Heart left ventricle (tissue), 16 donors: ENCODE measurements at places on chromosomes 13 and 19.

DNA sequence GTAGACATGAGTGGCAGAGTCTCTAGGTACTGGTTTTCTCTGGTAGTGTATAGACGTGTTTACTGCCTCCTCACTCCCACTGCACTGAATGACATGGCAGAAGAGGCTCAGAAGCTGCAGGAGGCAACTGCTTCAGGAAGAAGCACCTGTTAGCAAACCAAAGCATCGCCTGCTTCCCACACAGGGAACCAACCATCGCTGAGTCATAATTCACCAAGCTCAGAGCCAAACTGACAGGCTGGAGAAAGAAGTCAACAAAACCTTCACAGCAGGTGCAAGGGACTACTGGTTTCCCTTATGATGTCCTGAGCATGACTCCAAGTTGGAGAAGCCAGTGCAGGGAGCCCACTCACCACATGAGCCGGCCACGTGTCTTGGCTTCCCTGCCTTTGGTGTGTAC, 69.8 kb downstream of the KCTD12 start:
- no peaks in the 10 kb centered on the region for H3K27me3 ChIP-seq
- DNase-seq = no peak
- peaks cover 32% of the 10 kb centered on the region for H3K4me1 ChIP-seq
- H3K27ac ChIP-seq = no peak overlapping the region

- peak overlapping the region; percentile 15 for H3K27ac ChIP-seq
- peaks cover 57% of the 10 kb centered on the region for H3K4me1 ChIP-seq
- peak overlapping the region; percentile 32 for H3K4me3 ChIP-seq
- peaks cover 3% of the 10 kb centered on the region for H3K36me3 ChIP-seq
- no peak for DNase-seq
Measured at GRCh38 chr13:46679369-46680120, 117.4 kb downstream of the ESD start.

GRCh38 chr19:36136964-36137686, 2.7 kb upstream of the CAPNS1 start:
- H3K4me1 ChIP-seq = peaks cover 30% of the 10 kb centered on the region
- peak; percentile 81 for DNase-seq
- H3K36me3 ChIP-seq = no peaks in the 10 kb centered on the region
- no peaks in the 10 kb centered on the region for H3K27me3 ChIP-seq

DNA sequence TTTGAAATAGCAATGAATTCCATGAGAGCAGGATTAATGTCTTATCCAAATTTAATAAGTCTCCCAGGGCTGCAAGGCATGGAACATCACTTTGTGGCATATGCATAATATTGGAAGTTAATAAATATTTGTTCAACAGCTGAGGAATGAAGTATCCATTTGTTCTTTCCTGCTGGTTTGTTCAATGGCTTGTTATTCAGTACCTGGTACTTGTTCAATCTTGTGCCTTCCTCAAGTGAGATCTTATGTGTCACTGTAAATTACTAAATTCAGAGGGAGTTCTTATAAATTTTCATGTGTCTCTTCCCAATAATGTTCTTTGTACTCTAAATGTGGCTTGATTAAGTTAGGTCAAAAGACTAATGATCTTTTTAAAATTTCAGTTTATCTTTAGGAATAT, 1105.5 kb upstream of the SPRY2 start:
- H3K27ac ChIP-seq = no peak overlapping the region
- no peak overlapping the region for H3K4me3 ChIP-seq
- DNase-seq = no peak
- no peaks in the 10 kb centered on the region for H3K36me3 ChIP-seq

DNA sequence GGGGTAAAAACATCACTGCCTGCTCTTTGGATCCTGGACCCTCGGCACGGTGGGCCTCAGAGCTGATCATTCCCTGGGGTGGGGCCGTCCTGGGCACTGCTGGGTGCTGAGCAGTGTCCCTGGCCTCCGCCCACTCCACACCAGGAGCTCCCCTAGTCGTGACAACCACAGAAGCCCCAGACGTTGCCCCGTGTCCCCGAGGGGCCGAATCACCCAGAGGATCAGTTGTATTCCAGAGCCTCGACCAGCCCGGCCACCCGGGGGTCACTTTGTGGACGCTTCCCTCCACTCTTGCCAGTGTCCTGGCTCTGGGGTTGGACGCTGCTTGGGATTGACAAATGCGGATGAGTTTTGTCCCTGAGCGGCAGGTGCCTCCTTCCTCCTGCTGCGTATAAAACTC, 10.2 kb downstream of the C2CD4C start:
- no peaks in the 10 kb centered on the region for H3K4me1 ChIP-seq
- H3K27ac ChIP-seq = no peak overlapping the region
- no peak overlapping the region for H3K4me3 ChIP-seq
- peaks cover 11% of the 10 kb centered on the region for H3K27me3 ChIP-seq
- no peaks in the 10 kb centered on the region for H3K36me3 ChIP-seq

- DNase-seq = no peak
- H3K27ac ChIP-seq = no peak overlapping the region
- H3K36me3 ChIP-seq = peaks cover 81% of the 10 kb centered on the region
- H3K4me1 ChIP-seq = peaks cover 6% of the 10 kb centered on the region
- H3K4me3 ChIP-seq = no peak overlapping the region
Measured at GRCh38 chr19:12701596-12702282, 5.3 kb upstream of the FBXW9 start.

DNA sequence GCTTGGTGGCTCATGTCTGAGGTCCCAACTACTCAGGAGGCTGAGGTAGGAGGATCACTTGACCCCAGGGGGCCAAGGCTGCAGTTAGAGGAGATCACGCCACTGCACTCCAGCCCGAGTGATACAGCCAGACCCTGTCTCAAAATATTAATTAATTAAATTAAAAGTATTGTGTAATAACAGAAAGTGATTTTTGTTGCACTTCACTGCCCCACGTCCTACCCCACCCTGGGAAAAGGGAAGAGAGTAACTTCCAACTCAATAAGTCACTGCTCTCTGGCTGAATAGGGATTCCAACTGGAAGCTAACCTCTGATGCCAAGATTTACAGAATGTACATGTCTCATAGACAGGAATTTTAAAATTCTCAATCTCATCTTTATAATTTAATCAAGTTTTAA, 47.2 kb downstream of the ZNF611 start:
- no peak overlapping the region for H3K27ac ChIP-seq
- H3K27me3 ChIP-seq = no peaks in the 10 kb centered on the region
- no peak overlapping the region for H3K4me3 ChIP-seq
- peaks cover 4% of the 10 kb centered on the region for H3K36me3 ChIP-seq

- H3K4me1 ChIP-seq = no peaks in the 10 kb centered on the region
- no peak for DNase-seq
- no peaks in the 10 kb centered on the region for H3K36me3 ChIP-seq
- no peaks in the 10 kb centered on the region for H3K27me3 ChIP-seq
Measured at GRCh38 chr13:73531014-73531413, 472.2 kb downstream of the KLF5 start.

- H3K36me3 ChIP-seq = no peaks in the 10 kb centered on the region
- no peak overlapping the region for H3K27ac ChIP-seq
- H3K27me3 ChIP-seq = peaks cover 7% of the 10 kb centered on the region
- no peak overlapping the region for H3K4me3 ChIP-seq
- no peak for DNase-seq
Measured at GRCh38 chr19:50933640-50934039, 19.2 kb downstream of the KLK5 start.

DNA sequence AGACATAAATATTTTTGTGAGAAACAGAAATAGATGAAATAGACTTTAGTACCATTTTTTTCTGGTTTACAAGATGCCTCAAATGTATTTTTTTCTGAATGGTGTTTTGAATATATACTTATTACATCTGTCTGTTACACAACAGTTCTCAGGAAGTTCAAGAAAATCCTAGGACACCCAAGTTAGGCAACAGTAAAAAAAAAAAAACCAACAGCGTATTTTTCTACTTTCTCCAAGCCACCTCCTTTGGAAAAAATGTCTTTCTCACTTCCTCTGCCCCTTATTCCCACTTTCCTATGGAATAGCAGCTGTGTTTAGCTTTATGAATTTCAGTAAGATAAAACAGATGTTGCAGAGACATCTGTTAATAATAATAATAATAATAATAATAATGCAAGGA, 489.6 kb upstream of the KLF12 start:
- H3K36me3 ChIP-seq = no peaks in the 10 kb centered on the region
- H3K27ac ChIP-seq = no peak overlapping the region
- no peaks in the 10 kb centered on the region for H3K4me1 ChIP-seq
- no peak for DNase-seq

DNA sequence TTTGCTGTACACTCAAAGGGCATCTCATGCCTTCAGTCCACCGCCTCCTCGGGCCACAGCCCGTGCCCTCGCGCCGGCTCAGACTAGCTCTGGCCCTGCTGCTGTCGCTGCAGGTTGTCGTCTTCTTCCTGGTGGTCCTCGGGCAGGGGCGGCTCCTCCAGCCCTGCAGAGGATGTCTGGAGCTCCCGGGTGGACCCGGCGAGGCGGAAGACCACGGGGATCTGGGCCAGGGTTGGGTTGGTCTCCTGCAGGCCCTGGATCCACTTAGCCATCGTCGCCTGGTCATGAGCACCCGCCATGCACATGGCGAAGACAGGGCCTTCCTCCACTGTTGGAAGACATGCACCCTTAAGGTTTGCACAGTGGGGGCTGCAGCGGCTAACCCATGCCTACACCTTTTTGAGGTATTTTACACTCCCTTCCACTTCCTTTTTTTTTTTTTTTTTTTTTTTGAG, 489 bp upstream of the ZNF653 start:
- peaks cover 3% of the 10 kb centered on the region for H3K4me1 ChIP-seq
- peak; percentile 41 for DNase-seq
- H3K27me3 ChIP-seq = no peaks in the 10 kb centered on the region
- H3K4me3 ChIP-seq = peak overlapping the region; percentile 82
- peak overlapping the region; percentile 93 for H3K27ac ChIP-seq
- H3K36me3 ChIP-seq = peaks cover 17% of the 10 kb centered on the region

DNA sequence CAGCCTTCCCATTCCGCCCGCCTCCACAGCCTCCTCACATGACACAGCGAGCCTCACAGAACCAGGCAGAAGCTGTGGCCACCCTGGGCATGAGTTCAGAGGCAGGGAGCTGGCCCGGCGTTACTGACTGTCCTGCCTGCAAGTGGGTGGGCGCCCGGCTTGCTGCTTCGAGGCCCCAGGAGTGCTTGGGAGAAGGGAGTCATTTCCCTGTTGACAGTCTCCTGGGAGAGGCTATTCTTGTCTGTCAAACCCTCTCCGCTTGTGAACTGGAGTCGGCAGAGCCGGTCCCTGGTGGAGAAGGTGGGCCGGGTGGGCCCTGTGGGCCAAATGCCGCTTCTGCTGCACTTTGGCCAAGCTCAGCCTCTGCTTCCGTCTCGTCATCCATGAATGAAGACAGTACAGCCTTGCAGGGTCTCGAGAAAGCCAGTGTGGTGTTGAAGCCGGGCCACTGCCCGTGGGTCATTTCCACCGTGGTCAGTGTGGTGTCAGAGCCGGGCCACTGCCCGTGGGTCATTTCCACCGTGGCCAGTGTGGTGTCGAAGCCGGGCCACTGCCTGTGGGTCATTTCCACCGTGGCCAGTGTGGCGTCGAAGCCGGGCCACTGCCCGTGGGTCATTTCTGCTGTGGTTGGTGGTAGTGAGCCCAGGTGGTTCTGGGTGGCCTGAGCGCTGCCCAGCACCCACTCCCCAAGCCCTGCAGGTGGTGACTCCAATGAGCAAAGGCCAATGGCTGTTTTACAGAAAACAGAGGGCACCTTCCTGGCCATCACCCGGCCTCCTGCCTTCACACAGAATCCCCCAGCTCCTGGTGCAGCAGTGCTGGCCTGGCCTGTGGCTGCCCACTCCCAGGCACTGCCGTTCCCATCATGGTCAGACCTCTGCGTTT, 13.5 kb upstream of the F7 start:
- peaks cover 41% of the 10 kb centered on the region for H3K36me3 ChIP-seq
- H3K27ac ChIP-seq = no peak overlapping the region
- no peaks in the 10 kb centered on the region for H3K4me1 ChIP-seq
- H3K4me3 ChIP-seq = no peak overlapping the region
- no peak for DNase-seq

DNA sequence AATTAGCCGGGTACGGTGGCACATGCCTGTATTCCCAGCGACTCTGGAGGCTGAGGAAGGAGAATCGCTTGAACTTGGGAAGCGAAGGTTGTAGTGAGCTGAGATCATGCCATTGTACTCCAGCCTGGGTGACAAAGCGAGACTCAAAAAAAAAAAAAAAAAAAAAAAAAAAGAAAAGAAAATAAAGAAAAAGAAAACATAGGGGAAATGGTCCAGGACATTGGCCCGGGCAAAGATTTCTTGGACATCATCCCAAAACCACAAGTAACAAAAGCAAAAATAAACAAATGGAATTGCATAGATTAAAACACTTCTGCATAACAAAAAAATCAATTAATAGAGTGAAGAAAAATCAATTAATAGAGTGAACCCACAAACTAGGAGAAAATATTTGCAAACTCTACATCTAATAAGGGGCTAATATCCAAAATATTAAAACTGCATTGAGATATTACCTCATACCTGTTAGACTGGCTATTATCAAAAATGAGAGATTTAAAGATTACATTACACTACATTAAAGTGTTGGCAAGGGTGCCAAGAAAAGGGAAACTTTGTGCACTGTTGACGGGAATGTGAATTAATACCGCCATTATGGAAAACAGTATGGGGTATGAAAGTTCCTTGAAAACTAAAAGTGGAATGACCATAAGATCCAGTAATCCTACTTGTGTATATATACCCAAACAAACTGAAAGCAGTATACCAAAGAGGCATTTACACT, 18.5 kb upstream of the ABCC4 start:
- no peaks in the 10 kb centered on the region for H3K27me3 ChIP-seq
- no peak overlapping the region for H3K4me3 ChIP-seq
- no peaks in the 10 kb centered on the region for H3K36me3 ChIP-seq
- H3K27ac ChIP-seq = no peak overlapping the region
- no peaks in the 10 kb centered on the region for H3K4me1 ChIP-seq

GRCh38 chr13:33318744-33319143, 33.2 kb upstream of the STARD13 start:
- no peaks in the 10 kb centered on the region for H3K27me3 ChIP-seq
- H3K4me3 ChIP-seq = no peak overlapping the region
- no peak for DNase-seq
- no peak overlapping the region for H3K27ac ChIP-seq

DNA sequence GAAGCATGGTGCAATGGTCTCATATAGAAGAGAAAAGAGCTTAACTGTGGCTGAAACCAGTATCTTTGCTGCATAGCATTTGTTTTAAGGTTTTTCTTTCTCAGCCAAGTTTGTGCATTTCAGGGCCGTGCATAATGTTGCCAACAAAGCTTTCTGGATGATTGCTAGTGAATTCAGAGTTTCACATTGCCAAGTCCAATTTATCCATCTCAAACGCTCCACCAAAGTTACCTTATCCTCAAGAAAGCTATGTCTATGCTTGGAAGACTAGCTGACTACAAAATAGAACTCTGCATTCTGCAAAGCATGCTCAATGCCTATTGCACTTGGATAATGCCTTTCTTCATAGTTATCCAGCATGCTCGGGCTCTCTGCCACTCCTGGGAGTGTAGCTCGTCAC, 535.8 kb upstream of the SGCG start:
- no peak overlapping the region for H3K4me3 ChIP-seq
- no peaks in the 10 kb centered on the region for H3K36me3 ChIP-seq
- no peaks in the 10 kb centered on the region for H3K4me1 ChIP-seq
- H3K27ac ChIP-seq = no peak overlapping the region
- no peak for DNase-seq

- H3K36me3 ChIP-seq = peaks cover 16% of the 10 kb centered on the region
- H3K27me3 ChIP-seq = no peaks in the 10 kb centered on the region
- peak; percentile 17 for DNase-seq
- H3K4me1 ChIP-seq = peaks cover 22% of the 10 kb centered on the region
Measured at GRCh38 chr19:8305798-8306197, 2.4 kb downstream of the CD320 start.
